Ascending aorta (tissue), 2 donors: ENCODE measurements at places on chromosomes 1 and 21. TPM values are rescaled to one million over a fixed set of nuclear protein-coding genes. Genes with fewer than 3 reads are reported as not detected.

DNA sequence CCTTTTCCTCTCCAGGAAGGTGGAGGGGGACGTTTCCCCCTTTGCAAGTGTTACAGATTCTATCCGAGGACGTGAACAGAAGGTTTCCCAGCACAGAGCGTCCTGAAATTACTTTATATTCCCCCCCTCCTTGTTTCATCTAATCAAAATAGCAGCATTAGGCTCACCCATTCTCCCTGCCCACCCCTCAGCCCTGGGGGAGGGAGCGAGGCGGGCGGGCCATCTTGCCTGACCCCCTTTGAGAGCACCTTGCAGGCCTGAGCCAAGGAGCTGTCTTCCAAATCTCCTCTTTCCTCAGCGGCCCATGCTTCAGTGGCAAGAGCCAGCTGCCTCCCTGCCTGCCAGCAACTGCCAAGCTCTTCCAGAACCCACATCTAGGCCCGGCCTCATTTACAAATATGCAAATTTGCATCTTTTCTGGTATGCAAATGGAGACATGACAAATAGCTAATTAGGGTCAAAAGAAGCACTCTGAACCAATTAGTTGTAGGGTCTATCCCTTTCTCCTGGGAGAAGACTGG is 69.1 kb upstream of the POU3F1 start:
- no peak for DNase-seq

- DNase-seq, result no peak
These were observed 14.6 kb downstream of the SDC3 start for GRCh38 chr1:30893776-30894507.

- no peak for DNase-seq
These were observed 114.3 kb downstream of the NPHP4 start for GRCh38 chr1:5877683-5878530.

DNA sequence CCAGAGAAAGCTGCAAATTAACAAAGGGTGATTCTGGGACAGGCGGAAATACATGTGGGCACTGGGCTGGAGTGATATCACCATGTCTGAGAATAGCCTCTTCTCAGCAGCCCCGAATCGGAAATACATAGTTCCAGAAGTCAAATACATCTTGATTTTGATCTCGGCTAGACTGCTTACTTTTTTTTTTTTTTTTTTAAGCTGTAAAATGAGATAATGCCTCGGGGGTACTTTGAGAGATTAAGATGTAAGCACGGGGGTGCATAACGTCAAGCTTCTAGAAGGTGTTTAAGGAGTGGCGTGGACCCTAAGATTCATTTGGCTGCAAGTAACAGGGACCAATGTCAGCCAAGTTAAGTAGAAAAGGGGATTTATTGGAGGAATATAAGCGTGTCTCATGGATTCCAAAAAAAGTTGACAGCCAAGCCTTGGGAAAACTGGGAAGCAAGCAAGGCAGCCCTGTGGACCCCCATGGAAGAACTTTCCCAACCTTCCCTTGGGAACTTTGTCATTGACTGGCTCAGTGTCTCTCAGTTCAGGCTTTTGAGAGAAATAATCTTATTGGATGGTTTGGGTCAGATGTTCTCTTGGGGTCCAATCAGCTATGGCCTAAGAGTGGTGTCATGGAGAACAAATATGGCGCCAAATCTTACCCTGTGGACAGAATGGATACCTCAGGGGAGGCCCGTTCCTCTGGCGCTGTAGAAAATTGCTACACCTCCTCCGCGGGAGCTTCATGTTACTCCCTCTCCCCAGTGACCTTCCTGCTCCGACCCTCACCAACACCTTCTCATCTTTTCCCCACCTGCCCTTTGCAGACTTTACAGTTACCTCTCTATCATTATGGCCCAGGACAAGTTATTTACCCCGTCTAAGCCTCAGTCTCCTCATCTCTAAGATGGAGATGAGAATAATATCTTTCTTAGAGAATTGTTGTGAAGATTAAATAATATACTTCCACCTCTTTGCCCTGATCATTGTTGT is 186.6 kb downstream of the KAZN start:
- DNase-seq, result no peak

DNA sequence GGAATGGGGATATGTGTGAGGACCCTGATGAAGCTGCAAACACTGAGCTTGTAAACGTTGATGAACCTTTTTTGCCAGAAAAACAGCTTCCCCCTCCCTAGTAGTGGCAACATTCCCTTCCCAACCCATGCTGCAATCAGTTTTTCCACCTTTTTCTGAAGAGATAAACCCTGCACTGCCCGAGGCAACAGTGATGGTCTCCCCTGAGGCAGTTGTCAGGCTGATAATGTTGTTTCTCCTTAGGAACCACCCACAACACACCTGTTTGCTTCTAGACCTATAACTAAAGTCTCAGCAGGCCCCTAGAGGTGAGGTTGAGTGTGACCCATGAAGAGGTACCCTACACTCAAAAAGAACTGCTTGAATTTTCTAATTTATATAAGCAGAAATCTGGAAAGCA is 922.4 kb upstream of the ADGRL4 start:
- no peak for DNase-seq

- DNase-seq, result no peak
These were observed 13.2 kb downstream of the IFNLR1 start for GRCh38 chr1:24173638-24174575.

HAPLN2 gene
- 1.4 TPM for total RNA-seq

- no peak for DNase-seq
These were observed 2.7 kb downstream of the TTLL7 start for GRCh38 chr1:83996191-83996590.

DNA sequence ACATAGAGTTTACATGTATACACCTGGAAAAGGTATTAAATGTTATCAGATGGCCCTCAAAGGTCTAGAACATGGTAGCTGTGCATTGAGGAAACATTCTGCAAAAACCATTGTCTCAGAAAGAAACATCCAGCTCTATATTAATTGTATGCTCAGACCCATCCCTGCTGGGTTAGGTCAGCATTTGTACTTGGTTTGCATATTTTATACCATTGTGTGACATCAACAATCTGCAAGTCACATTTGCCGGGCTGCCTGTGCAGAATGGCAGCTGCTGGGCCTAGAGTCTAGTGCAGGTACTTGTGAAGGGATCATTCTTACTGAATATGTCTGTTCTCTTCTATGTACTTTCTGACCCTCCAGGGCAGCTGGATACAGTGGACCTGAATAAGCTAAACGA is 43.9 kb upstream of the LAMC2 start:
- no peak for DNase-seq

KCNT2 gene
- total RNA-seq, result 8.4 TPM

ANGPTL1 gene
- 30.8 TPM for total RNA-seq

DNA sequence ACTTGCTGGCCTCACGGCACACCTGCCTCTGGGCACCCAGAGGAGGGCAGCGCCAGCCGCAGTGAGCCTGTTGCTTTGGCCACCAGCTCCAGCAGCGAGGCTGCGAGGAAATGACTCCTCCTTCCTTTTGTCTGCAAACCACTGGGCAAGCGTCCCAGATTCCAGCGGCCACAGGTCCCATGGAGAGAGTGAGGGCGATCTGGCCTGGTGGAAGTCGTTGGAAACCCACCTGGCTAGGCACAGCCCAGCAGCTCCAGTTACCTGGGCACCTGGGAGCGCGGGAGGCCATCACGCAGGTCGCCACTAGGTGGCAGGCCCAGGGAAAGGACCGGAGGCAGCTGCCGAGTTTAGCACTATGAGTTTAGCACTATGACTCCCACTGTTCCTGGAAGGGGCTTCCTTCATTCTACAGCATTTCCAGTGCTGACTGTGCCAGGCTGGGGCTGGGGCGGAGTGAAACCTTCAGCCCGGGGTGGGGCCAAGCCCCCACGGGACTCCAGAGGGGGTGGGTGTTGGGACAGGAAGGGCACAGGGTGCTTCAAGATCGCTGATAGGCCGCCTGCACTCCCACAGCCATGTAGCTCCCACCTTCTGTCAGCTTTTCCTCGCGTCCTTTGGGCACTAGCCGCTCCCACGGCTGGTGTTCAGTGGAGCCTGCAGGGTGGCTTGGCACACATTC is 1.1 kb upstream of the ESPN start:
- DNase-seq, result no peak

DNA sequence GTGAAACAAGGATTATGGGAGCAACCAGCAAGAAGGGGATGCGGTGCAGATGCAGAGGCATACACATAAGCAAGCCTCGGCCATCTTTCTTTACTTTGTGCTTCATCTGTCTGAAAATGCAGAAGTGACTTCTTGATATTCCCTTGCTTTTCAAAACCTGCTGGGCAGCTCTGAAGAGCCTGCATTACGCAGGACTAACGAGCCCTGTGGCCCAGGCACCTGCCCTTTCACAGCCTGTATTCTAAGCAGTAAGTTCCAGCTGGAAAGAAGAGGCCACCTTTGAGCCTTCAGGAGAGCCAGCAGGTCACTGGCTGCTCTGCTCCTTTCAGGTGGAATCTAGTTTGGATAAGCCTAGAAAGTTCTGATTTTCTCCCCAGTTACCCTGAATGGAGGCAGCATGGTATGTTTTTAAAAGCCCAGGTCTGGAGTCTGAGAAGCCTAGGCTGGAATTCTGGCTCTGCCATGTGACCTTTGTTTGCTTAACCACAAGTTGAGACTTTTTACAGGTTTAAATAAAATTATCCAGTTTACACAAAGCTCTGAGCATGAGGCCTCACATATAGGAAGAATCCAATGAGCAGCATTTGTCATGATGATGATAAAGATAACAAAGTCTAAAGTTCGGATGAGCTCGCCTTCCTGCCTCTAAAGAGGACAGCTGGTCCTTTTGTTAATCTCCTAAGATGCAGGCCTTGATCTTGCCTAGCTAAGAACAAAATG is 122.9 kb downstream of the UBR4 start:
- no peak for DNase-seq

DNA sequence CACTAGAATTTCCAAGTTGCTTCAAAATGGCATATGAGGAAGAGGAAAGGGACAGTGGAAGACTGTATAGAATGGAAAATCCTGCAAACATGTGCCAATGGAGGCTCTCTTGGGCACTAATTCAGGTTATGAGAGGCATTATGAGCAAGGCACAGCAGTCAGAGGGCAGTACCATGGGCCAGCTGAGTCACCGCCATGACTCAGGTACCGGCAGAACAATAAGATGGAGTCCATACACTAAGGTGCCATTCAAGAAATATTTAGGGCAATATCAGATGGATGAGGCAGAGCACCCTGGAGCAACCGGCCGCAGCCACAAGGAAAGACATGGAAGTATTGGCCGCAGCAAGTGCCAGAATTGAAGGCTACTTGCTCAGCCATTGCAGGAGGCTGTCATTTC is 25.6 kb upstream of the VAV3 start:
- no peak for DNase-seq

DNA sequence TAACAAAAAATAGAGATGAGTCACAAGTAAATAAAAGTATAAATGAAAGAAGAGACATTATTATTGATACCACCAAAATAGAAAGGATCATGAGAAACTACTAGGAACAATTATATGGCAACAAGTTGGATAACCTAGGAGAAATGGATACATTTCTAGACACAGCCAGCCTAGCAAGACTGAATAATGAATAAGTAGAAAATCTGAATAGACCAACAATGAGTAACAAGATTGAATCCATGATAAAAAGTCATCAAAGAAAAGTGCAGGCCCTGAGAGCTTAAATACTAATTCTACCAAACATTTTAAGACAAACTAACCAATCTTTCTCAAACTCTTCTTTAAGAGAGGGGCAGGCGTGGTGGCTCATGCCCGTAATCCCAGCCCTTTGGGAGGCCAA is 538.6 kb upstream of the PBX1 start:
- DNase-seq, result no peak

SH2D5 gene
- not detected for total RNA-seq

DNA sequence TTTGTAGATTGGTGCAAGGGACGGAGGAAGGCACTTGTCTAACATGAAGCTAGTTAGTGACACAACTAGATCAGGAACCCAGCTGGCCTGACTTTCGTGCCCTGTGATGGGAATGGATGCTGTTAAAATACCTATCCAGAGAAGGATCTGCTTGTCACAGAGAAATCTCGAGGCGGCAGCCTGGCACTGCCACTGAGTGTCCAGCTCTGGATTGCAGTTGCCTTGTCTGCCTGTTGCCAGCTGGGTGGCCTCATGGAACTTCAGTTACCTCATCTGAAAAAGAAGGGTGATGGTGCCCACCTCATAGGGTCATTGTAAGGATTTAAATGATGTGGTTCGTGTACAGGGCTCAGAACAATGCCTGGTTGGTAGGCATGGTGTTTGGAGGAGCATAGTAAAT is 2.4 kb upstream of the PKP1 start:
- DNase-seq, result no peak
